ENCODE measurements at places on chromosomes 1 and 21. TPM values are rescaled to one million over a fixed set of nuclear protein-coding genes. Genes with fewer than 3 reads are reported as not detected.

DNA sequence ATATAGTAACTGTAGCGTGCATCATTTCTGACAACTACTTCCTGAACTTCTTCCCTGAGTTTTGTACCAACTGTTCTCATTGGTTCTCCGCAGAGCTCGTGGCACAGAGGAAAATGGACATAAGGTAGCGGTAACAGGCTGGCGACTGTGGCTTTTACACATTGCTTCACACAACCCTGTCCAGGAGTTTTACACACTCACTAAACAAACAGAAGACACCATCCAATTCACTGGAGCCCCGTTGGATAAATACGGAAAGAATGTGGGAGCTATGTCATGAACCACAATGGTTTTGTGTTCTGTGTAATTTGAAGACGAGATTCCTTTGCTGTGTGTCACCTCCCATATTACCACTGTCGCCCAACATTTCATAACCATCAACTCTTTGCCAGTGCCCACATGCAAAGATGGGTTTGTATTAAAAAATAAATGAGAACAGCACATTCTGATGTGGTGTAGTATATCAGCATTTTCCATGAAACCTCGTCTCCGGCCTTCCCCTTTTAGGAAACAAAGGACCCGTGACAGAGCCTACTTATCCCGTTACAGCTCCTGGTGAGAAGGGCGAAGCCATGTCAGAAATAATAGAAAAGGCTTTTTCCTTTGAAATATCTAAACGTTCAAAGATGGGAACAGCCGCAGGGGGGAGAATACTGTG, 47.4 kb upstream of the ENAH start:
- no peaks in the 10 kb centered on the region for H3K36me3 ChIP-seq
- no peak overlapping the region for H3K4me3 ChIP-seq
- H3K27me3 ChIP-seq = no peaks in the 10 kb centered on the region
- no peak for DNase-seq
- H3K4me1 ChIP-seq = peaks cover 10% of the 10 kb centered on the region

- H3K27ac ChIP-seq = no peak overlapping the region
- H3K4me1 ChIP-seq = no peaks in the 10 kb centered on the region
- no peaks in the 10 kb centered on the region for H3K36me3 ChIP-seq
- H3K4me3 ChIP-seq = no peak overlapping the region
- no peaks in the 10 kb centered on the region for H3K27me3 ChIP-seq
- no peak for DNase-seq
Observed at GRCh38 chr1:83802023-83802422, 196.9 kb downstream of the TTLL7 start.

GRCh38 chr1:116754198-116754977, at the start of gene CD2:
CD2 (plus strand) TSS chr1:116754430; CDS start chr1:116754493, 63 bp downstream.
- no peaks in the 10 kb centered on the region for H3K27me3 ChIP-seq
- H3K4me3 ChIP-seq = peak within 1 kb of the TSS; percentile 40
- no peaks in the 10 kb centered on the region for H3K36me3 ChIP-seq
- H3K4me1 ChIP-seq = no peaks in the 10 kb centered on the region

The SHISAL2A gene
- total RNA-seq = 0.81 TPM

The KIF26B gene
- total RNA-seq = 3.4 TPM

DNA sequence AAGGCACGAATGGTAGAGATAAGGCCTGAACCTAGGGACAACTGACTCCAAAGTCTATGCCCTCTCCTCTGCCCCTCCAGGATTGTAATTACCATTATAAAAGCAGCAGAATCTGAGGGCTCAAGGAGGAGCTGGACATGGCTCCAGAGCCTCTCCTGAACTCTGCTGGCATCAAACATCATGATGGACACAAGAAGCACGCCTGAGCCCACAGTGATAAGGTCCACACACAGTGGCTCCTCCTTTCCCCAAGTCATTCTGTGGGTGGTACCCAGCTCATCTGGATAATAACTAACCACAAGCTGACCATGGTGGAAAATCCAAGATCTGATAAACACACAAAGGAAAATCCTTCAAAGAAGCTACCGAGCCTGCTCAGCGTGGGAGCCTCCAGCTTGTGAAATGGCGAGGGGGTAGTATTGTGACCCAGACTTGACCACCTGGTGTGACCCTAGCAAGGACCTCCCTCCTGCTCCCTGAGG, 85.2 kb downstream of the HIVEP3 start:
- H3K36me3 ChIP-seq = no peaks in the 10 kb centered on the region
- H3K4me1 ChIP-seq = no peaks in the 10 kb centered on the region
- DNase-seq = no peak
- H3K27ac ChIP-seq = no peak overlapping the region
- no peak overlapping the region for H3K4me3 ChIP-seq

GRCh38 chr1:227563324-227564201, at the start of gene ZNF678:
ZNF678 (plus strand) TSS chr1:227563556; CDS start chr1:227650992, 87,436 bp downstream.
- H3K36me3 ChIP-seq = no peaks in the 10 kb centered on the region
- H3K27ac ChIP-seq = peak within 1 kb of the TSS; percentile 93
- H3K27me3 ChIP-seq = peaks cover 22% of the 10 kb centered on the region
- peak; percentile 95 for DNase-seq
- peak within 1 kb of the TSS; percentile 90 for H3K4me3 ChIP-seq

DNA sequence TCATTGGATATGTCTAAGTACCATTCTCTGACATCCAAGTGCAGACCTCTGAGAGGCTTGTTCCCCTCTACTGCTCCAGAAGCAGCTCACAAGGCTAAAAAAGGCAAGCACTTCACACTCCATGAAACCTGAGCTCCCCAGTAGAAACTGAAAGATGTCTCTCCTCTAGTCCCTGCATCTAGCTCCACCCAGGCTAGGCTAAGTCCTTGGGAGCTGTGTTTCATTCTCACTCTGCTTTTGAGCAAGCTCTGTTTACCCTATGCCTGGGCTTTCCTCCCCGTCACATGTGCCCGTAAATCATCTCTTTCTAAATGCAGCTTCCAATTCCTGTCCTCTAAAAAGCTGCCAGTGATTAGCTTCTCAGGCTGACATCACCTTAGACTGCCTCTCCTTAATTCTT, 39.0 kb downstream of the LRRC71 start:
- no peak overlapping the region for H3K4me3 ChIP-seq
- H3K4me1 ChIP-seq = no peaks in the 10 kb centered on the region
- no peak overlapping the region for H3K27ac ChIP-seq
- DNase-seq = no peak
- no peaks in the 10 kb centered on the region for H3K27me3 ChIP-seq

- no peak overlapping the region for H3K27ac ChIP-seq
- no peak for DNase-seq
- no peaks in the 10 kb centered on the region for H3K4me1 ChIP-seq
- no peak overlapping the region for H3K4me3 ChIP-seq
- H3K36me3 ChIP-seq = no peaks in the 10 kb centered on the region
- no peaks in the 10 kb centered on the region for H3K27me3 ChIP-seq
Observed at GRCh38 chr1:196121181-196121580, 487.1 kb downstream of the KCNT2 start.

The BSND gene
- not detected for total RNA-seq

The ACTL8 gene
- total RNA-seq = not detected

The MPL gene
- total RNA-seq = 0.61 TPM

- H3K36me3 ChIP-seq = no peaks in the 10 kb centered on the region
- DNase-seq = no peak
- H3K27me3 ChIP-seq = no peaks in the 10 kb centered on the region
- peaks cover 30% of the 10 kb centered on the region for H3K4me1 ChIP-seq
- H3K4me3 ChIP-seq = no peak overlapping the region
Observed at GRCh38 chr1:206668351-206668750, 16.4 kb upstream of the MAPKAPK2 start.

DNA sequence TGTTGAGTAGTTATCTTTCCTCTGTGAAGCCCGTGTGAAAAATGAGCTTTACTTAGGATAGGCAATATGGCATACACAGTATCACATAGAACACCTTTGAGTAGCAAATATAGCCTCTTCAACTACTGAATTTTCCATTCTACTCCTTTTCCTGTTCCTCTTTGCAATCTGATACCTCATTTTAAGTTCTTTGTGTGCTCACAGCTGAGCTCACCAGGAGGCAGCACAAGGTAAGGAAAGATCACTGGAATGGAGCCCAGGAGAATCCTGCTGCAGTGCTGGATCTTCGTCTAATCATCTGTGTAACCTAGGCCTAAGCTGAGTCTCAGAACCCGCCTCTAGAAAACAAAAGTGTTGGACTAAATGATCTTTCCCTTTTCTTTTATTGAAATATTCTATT, 171.0 kb downstream of the LRRC40 start:
- H3K4me1 ChIP-seq = no peaks in the 10 kb centered on the region
- no peak overlapping the region for H3K27ac ChIP-seq
- no peak for DNase-seq

DNA sequence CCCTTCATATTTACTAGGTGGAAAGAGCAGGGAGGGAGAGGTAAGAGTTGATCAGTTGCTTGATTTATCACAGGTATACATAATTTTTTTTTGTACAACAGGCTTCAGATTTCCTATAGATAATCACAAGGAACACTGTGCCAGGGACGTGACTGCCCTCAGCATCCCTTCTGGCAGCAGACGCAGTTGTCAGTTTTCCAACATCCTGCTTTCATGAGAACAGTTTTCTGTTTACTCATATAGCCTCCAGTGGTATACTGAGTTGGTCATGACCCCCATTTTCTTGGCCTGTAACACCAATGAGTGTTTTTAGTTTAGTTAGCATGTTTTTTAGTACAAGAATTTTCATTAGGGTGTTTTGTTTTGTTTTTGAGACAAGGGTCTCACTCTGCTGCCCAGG, 37.9 kb upstream of the PTPRF start:
- H3K4me1 ChIP-seq = peaks cover 8% of the 10 kb centered on the region
- no peak overlapping the region for H3K27ac ChIP-seq
- H3K27me3 ChIP-seq = no peaks in the 10 kb centered on the region
- H3K4me3 ChIP-seq = no peak overlapping the region
- no peaks in the 10 kb centered on the region for H3K36me3 ChIP-seq

DNA sequence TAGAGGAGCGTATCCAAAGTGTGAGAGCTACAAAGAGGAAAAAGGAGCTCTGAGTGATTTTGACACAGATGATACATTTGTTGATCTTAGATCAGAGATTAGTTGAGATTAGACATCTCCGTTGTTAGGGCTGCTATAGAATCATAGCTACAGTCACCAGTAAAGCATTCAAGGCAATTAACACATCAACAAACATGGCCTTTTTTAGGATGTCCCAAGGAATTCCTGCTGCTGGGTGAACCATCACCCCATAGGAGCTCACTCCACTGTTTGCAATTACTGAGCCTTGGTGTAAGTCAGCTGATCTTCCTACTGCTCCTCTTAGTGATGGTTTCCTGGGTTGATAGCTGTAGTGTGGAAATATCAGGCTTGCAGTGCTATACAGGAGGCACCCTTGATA, 6.7 kb upstream of the RSRP1 start:
- H3K36me3 ChIP-seq = no peaks in the 10 kb centered on the region
- H3K4me1 ChIP-seq = no peaks in the 10 kb centered on the region
- H3K4me3 ChIP-seq = no peak overlapping the region
- no peaks in the 10 kb centered on the region for H3K27me3 ChIP-seq
- no peak for DNase-seq

DNA sequence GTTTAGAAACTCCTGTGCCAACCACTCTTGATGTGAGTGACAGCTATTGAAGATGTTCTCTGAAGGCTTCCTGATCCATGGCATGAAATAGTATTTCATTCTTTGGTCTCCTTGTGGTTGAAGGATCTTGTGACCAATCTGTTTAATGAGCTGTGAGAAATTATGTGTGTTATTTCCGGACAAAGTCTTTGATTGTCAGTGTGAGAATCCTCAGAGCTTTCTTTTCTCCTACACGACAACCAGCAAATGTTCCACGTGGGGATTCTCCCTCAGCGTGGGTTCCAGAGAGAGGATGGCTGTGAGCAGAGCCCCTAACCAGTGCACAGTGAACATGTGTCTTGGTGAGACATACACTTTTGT, 45.0 kb upstream of the HOOK1 start:
- no peak for DNase-seq
- H3K27ac ChIP-seq = no peak overlapping the region
- H3K4me3 ChIP-seq = no peak overlapping the region

GRCh38 chr1:206925106-206925736, 3.5 kb upstream of the FCMR start:
- peak overlapping the region; percentile 55 for H3K27ac ChIP-seq
- no peaks in the 10 kb centered on the region for H3K27me3 ChIP-seq
- H3K4me1 ChIP-seq = peaks cover 21% of the 10 kb centered on the region

The AIM2 gene
- 3.0 TPM for total RNA-seq

DNA sequence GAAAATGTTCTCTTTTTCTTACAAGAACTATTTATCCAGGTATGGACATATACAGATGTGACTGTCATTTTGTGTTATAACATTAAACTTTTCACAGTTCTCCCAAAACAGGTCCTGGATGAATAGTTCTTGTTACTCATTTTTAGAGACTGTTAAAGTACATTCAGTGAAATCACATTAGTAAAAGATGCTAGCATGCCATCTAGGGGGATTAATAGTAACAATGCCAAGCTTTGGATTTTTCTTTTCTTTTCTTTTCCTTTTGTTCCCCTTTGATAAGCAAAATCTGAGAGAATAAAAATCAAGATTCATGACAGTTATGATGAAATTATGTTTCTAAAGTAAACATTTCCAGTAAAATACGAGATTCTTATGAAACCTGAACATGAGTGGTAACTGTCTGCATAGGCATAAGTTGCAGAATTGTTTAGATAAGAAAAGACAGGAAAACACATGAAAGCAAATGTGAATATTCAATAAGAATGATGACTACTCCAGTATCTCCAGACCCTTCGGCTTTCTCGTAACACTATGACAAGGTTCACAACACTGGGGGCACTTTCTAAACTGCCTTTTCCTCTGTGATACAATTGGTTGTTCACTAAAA, 77.5 kb downstream of the TPR start:
- no peaks in the 10 kb centered on the region for H3K4me1 ChIP-seq
- no peak overlapping the region for H3K4me3 ChIP-seq
- no peak overlapping the region for H3K27ac ChIP-seq
